ENCODE measurements at places on chromosomes 7 and 10.

DNA sequence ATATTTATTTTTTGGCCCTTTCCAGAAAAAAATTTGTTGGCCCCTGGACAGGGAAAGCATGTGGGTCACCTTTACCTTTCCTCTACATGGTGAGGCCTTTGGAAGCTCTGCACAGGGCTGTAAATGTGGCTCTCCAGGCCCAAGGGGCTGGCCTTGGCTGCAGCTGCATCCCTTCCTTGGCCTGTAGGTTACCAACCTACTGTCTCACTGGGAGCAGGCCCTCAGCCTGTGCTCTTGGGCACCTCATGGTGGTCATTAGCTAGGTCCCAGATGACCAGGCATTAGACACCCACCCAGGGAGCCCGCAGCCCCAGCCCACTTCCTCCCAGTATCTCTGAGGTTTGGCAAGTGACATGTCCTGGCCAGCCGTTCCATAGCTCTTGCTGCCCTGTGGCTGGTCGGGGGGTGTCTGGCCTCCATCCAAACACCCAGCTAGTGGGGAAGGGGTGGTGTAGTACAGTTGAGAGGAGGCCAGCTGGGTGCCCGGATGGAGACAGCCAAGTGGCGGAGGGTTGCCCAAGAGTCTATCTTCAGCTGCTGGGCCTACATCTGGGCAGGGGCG lies 7.1 kb upstream of the CPA5 start:
- DNase-seq: no peak

DNA sequence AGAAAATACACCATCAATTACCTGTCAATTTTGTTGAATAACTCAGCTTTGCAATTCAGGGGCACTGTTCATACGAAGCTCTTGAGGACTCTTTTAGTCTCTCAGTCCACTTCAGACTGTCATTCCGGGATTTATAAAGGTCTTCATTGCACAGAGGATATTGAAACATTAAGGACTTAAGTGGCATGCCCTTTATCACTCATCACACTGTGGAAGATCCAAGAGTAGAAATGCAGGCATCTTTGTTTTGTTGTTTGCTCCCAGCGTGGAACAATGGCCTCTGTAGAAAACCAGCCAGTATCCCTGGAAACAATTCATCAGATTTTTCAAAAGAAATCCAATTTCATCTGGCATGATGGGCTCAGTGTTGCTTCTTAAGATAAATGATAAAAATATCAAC lies 66.3 kb upstream of the LRGUK start:
- DNase-seq: no peak

DNA sequence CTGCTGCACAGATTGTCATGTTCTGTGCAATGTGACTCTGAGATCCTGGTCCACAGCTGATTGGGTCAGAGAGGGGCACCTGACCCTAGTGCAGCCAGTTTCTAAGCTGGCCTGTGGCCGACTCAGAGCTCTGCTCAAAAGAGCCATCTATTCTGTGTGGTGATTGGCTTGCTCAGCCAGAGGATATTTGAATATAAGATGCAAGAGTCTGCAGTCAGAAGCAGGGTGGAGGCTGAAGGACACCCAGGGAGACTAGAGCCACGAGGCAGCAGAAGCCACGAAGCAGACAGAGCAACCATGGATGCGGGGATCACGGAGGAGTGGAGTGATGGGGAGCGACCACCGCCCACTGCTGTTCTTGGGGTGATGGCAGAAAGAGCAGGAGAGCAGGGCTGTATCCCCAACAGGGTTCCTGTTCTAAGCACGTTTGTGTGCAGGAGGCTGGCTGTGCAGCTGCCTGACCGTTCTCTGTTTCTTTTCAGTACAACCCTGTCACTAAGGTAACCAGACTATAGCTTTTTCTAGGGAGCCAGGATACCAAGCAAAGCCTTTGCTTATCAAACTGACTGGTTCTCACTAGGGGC lies 19.5 kb upstream of the RHEB start:
- DNase-seq: no peak

DNA sequence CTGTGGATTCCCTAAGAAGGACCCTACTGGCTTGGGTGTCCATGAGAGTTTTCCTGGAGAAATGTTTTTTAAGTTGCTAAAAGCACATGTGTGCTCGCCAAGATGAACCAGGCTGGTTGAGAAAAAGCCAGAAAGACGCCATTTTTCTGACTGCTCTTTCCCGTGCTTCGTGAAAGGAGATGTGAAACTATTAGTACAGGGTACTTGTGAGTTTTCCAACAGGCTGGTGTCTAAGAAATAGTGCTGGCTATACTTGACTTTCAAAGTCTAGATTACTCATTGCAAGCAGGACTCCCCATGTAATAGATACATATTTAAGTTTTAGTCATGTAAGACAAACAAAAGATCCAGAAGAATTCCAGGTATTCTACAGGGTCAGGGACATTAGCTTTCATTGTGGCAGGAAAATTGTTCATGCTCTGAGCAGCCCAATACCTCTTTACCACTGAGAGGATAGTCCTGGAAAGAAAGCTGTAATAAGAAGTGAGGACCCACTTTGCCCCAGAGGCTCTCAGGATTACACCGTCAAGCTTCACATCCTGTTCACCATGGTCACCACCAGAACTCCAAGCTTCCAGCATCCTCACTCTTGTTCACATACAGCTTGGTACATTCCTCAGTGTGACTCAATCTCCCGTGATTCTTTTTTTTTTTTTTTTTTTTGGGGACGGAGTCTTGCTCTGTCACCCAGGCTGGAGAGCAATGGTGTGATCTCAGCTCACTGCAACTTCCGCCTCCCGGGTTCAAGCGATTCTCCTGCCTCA lies 43.8 kb upstream of the ICA1 start:
- no peak for DNase-seq

DNA sequence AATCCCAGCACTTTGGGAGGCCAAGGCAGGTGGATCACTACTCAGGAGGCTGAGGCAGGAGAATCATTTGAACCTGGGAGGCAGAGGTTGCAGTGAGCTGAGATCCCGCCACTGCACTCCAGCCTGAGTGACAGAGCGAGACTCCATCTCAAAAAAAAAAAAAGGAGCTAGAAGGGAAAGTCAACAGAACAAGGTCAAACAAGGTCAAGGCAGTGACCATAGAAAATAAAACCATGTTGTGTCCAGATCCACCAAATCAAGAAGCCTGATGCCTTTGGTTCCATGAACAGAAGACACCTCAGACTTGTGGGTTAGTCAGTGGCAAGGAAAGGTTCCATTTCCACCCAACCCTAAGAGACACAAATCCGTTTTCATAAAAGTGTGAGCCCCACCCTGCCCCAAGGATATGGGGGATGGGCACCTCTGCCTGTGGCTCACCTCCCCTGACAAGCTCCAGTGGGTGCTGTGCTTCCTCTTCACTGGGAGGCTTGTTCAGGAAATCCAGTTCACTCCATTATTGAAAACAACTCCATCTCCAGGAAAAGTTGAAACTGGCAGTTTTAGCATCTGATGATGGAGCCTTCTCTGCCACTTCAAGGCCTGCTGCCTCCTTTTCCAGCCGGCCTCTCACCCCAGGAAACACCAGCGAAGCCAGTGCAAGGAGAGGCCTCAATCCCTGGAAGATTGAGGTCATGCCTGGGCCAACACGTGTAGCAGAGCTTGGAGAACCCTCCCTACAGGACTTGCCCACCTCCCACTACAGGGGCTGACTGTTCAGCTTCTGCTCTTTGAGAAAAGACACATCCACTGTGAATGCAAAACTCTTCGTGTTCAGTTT lies 152.9 kb downstream of the NRF1 start:
- no peak for DNase-seq

DNA sequence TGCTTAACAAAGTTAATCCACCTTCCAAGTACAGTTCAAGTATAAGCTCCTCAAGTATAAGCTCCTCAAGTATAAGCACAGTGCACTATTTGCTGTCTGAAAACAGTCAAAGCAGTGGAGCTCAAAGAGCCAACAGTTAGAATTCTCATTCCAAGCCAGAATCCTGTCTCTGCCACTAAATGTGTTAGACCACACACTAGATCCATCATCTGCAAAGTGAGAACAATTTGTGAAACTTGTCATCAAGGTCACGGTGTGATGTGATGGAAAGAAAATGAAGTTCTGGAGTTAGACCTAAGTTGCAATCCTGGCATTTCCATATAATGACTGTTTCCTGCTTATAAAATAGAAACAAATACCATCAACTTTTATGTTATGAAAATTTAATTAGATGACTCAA lies 602.5 kb downstream of the TNS3 start:
- DNase-seq: peak; percentile 79

DNA sequence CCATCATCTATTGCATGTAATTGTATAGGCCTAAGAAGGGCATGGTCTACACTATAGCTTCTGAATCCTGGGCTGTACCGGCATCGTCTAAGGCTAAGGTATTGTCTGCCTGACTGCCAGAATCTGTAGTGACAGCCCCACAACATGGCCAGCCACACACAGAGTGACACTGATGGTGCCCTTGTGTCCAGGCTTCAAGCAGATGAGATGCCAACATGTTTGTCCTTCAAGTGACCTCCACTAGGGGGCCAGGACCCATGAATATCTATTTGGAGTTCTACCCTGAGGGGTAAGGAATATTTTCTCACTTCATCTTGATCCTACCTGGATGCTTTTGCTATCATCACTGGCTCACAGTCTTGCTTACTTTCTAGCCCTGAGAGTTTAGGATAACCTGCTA lies 1.5 kb downstream of the CYP3A7 start:
- DNase-seq: no peak

GRCh38 chr10:110556969-110557601 lies 10.4 kb upstream of the SMC3 start:
- DNase-seq: peak; percentile 59

DNA sequence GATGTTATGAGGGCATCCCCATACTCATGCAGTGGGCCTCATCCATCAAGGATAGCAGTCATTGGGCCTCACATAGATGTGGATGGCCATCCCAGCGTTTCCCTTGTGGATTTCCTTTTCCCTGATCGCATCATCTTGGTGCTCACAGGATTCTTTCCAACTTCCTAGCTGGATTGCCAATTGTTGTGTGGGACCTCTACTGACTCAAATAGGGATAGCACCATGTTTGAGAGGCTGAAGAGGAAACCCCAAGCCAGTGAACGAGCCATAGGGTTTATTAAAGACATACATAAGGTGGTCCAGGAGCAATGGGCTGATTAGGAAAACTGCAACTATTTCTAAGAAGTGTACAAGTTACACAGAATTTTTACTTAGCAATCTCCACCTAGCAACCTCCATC lies 21.8 kb downstream of the ASZ1 start:
- peak; percentile 4 for DNase-seq

DNA sequence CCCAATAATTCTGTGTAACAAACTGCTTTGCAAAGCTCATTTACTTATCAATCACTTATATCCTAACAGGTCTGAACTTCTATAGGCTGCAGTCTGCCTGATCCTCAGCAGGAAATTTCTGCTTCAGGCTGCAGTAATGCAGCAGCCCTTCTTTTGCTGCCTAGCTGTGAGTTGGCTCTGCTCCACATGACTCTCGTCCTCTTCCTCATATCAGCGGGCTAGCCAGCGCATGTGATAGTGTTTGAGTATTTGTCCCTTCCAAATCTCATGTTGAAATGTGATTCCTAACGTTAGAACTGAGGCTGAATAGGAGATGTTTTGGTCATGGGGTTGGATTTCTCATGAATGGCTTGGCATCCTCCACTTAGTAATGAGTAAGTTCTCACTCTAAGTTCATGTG lies 387.8 kb downstream of the SEMA3D start:
- no peak for DNase-seq

- no peak for DNase-seq
These were observed 104.0 kb downstream of the PLXDC2 start for GRCh38 chr10:19920075-19920726.

- DNase-seq: peak; percentile 72
These were observed 472.9 kb upstream of the AKR1E2 start for GRCh38 chr10:4353059-4353655.

- no peak for DNase-seq
These were observed 265.0 kb downstream of the CAMK1D start for GRCh38 chr10:12614177-12614995.

DNA sequence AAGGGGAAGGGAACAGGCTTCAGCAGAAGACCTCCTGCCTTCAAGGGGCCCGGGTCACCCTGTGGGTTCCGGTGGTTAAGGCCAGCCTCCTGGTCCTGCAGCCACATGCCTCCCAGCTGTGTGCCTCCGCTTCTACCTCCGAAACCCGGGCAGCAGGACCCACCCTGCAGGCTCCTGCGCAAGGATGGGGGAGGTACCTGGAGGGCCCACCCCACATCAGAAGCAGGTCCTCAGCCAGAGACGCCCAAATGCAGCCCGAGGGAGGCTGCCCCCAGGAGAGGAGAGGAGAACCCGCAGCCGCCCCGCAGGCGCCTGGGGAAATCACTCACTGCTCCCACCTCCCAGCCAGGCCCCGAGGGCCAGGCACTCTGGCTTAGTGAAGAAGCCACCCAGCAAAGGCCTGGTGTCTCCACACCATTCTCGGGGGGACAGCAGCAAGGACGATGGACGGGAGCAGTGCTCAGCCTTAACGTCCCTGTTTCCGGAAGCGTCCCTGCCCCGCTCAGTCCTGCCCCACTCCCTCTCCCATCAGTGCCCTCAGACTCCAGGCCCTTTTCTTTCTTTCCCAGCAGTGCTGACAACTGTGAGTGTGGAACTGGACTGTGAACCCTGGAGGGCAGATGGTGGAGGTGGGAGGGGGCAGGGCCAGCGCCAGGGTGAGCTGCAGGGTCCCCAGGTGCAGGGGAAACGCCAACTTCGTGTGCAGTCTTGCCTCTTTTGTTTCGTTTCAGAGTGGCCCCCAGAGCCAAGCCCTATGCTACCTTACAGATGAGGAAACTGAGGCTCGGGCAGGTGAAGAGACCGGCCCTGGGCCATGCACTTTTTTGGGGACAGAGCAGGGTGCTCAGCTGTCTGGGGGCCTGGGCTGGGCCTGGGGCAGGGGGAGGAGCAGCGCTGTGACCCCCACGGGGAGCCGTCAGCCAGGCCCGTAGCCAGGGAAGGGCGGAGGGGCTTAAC lies 138.0 kb downstream of the FAM53B start:
- no peak for DNase-seq

DNA sequence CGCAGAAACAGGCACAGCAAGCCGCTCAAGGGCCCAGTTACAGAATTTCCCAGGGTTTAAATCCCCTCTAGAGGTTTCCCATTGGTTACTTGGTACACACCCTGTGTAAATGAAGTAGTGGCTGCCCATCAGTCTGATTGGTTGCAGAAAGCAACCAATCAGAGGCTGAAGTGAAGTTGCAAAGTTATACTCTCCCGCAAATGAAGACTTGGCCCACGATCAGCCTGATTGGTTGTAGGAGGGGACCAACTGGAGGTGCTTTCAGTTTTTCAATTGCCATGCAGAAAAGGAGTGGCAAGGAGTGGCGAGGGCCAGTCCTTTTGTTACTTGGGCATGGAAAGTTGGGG lies 909.2 kb upstream of the AUTS2 start:
- DNase-seq: no peak

DNA sequence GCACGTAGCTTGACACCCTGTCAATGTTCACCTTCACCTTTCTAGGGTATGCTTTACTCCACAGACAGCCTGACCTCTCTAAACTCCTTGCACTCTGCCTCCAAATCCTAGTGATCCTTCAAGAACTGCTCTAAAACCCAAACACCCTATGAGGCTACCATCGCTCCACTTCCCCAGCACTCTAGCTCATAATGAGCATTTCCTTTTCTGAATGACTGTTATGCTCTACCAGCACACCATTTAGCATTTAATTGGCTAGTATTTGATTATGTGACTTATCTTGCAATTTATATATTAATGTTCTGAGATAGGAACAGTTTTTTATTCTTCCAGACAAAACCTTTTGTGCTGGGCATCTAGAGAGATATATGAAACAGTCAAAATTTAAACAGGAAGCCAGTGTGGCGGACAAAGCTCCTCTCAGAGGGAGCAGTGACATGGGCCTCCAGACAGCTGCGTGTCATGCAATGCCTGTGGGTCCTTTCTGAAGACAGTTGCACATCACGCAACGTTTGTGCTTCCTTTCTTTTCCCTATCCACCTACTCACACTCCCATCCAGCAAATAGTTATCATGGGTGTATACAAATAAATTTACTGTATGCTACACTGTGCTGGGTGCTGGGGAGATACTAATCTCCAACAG lies 86.3 kb downstream of the ALOX5 start:
- no peak for DNase-seq

All from fibroblast of skin of right biceps (primary cell).